ENCODE measurements at places on chromosomes 11 and 22.

- no peak for DNase-seq
Measured at GRCh38 chr11:30489511-30489910, 96.6 kb downstream of the MPPED2 start.

DNA sequence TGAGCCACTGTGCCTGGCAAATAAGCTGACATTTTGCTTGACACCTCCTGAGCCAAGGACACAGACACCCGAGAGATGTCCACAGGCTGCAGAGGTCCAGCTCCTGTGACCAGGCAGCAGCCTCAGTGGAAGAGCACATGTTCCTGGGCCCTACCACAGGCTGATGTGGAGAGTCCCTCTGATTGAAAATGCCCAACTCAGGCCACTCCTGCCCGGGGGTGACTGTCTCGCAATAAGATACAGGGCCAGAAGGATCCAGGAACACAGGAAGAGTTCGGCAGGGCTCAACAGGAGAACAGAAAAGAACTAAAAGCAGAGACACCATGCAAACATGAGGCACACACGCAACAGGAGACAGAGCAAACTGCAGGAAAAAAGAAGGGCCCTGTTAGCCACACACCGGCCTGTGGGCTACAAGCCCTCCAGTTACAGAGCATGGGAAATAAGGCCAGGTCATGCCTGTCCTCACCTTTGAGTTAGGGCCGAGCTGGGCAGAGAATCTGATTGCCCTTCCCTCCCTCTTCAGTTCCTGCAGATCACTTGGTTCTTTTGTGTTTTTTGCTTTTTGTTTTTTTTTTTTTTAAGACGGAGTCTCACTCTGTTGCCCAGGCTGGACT is 28.3 kb upstream of the MALAT1 start:
- DNase-seq: no peak

DNA sequence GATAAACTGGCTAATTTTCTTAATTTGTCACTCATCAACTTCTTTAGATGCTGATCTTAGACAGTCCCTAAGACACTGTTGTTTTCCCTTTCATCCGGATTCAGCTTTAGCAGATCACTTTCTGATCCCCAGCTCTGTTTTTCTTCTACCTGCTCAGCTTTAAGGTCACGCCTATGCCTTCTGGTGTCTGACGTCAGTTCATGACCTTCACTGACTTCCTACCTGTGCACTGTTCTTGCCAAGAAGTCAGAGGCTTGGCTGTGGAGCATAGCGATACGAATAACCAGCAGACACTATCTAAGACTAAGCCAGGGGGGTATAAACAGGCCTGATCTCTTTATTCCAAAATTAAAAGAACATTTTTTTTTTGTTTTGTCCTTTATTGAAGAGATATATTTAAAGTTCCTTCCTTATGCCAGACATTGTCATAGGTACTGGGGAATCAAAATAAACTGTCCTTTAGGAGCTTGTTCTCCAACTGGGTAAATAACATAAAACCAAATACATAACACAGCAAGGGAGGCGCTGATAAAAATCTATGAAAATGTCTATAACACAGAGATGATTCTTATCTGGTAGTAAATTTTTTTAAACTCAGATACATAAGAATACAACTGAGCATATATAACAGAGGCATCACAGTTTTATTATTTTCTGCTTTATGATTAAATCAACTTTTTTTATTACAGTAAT is 352.2 kb upstream of the CTSC start:
- DNase-seq: no peak

GRCh38 chr11:128424271-128424711 is 163.1 kb downstream of the ETS1 start:
- no peak for DNase-seq

GRCh38 chr22:17920992-17921650 is 103.2 kb downstream of the MICAL3 start:
- no peak for DNase-seq

- no peak for DNase-seq
Measured at GRCh38 chr11:2574553-2575535, 125.0 kb downstream of the KCNQ1OT1 start.

GRCh38 chr11:116234989-116235568 is 537.7 kb downstream of the BUD13 start:
- no peak for DNase-seq

GRCh38 chr11:62999649-63000048 is 14.9 kb upstream of the SLC22A6 start:
- DNase-seq: no peak

Measured in stimulated activated CD8-positive, alpha-beta memory T cell treated with anti-CD3 and anti-CD28 coated beads, Interleukin-15, amount 100 ng/mL, for 1 hour (primary cell).